Neural progenitor cell (in vitro differentiated cells): ENCODE measurements at places on chromosomes 4 and X. TPM values are rescaled to one million over a fixed set of nuclear protein-coding genes. Genes with fewer than 3 reads are reported as not detected.

DNA sequence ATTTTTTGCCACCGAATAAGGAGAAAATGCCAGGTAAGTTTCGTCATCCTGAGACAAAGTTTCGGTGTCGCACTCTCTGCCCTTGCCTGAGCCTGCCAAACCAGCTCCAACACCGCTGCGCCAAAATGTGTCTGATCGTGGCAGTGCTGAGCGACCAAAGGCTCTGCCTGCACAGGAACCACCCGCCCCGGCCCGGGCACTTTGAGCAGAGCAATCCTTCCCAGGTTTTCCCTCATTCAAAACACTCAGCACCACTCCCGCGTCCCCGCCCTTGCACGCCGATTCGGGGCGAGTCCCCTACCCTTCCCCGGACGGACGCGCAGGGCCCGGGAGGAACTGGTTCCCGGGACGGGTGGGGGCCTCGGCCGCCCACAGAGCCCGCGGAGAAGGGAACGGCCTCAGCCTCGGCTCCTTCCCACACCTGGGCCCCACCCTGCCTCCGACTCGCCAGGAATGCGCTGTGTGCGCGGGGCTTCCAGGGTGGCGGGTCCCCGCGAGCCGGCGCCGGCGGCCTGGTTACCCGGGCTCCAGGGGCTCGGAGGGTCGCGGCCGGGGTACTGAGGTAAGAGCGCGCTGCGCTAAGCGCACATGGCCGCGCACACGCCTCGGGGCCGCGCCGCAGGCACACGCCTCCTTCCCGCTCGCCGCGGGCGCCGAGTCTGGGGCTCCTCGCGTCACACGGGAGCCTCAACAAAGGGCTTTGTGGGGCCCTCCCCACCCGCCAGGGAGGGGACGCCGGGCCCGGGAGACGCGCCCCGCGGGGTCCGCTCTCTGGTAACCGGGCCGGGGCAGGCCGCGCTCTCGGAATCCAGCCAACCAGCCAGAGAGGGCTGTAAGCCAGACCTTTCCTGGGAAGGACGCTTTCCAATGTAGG is at the start of gene C4orf36:
Gene C4orf36, minus strand, starts transcription at position 661 of the 874 bp plus-strand sequence. CDS start 902 bp downstream, outside the sequence.
- no peaks in the 10 kb centered on the region for H3K36me3 ChIP-seq
- peak within 1 kb of the TSS; percentile 57 for H3K27ac ChIP-seq
- peaks cover 18% of the 10 kb centered on the region for H3K4me1 ChIP-seq

- H3K4me3 ChIP-seq: no peak overlapping the region
- no peak overlapping the region for H3K27ac ChIP-seq
- H3K27me3 ChIP-seq: no peaks in the 10 kb centered on the region
- H3K4me1 ChIP-seq: peaks cover 8% of the 10 kb centered on the region
Measured at GRCh38 chr4:17426222-17426621, 85.7 kb downstream of the QDPR start.

- H3K4me3 ChIP-seq: no peak overlapping the region
- no peaks in the 10 kb centered on the region for H3K27me3 ChIP-seq
- H3K27ac ChIP-seq: no peak overlapping the region
- no peaks in the 10 kb centered on the region for H3K36me3 ChIP-seq
Measured at GRCh38 chr4:128358231-128358912, 70.8 kb upstream of the PGRMC2 start.

DNA sequence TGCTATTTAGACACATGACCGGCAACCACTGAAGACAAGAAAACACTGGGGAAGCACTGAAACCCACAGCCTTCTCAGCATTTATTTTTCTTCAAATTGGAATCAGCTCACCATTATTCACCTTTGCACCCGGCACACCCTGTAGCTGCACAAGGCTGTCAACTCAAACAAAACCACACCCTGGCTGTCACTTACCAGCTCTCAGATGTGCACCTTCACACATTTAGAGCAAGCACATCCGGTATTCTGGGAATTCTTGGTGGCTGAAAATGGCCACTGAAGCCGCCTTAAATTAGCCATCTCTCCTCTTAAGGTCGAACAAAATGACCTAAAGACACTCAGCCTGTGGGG is 5.9 kb downstream of the ZFYVE28 start:
- H3K27ac ChIP-seq: no peak overlapping the region
- peaks cover 15% of the 10 kb centered on the region for H3K4me1 ChIP-seq
- H3K27me3 ChIP-seq: peaks cover 63% of the 10 kb centered on the region

DNA sequence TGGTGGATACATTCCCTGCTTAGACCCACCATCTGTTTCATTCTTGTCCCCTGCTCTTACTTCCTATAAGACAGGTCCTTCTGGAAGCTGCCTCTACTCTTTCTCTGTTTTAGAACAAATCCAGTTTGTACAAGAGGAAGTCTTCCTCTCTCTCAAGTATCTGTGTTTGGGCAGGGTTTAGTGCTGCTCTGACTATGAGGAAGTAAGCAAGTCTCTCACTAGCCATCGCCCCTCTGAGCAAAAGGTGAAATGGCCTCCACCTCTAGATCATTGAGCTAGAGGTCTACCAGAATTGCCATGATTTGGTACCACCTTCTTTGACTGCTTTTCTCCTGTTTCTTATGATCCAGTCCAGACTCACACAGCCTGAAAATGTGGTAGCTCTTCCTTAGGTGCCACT is 8.4 kb downstream of the BTK start:
- no peak overlapping the region for H3K4me3 ChIP-seq
- H3K27ac ChIP-seq: no peak overlapping the region
- no peaks in the 10 kb centered on the region for H3K27me3 ChIP-seq
- no peak for DNase-seq
- no peaks in the 10 kb centered on the region for H3K4me1 ChIP-seq

DNA sequence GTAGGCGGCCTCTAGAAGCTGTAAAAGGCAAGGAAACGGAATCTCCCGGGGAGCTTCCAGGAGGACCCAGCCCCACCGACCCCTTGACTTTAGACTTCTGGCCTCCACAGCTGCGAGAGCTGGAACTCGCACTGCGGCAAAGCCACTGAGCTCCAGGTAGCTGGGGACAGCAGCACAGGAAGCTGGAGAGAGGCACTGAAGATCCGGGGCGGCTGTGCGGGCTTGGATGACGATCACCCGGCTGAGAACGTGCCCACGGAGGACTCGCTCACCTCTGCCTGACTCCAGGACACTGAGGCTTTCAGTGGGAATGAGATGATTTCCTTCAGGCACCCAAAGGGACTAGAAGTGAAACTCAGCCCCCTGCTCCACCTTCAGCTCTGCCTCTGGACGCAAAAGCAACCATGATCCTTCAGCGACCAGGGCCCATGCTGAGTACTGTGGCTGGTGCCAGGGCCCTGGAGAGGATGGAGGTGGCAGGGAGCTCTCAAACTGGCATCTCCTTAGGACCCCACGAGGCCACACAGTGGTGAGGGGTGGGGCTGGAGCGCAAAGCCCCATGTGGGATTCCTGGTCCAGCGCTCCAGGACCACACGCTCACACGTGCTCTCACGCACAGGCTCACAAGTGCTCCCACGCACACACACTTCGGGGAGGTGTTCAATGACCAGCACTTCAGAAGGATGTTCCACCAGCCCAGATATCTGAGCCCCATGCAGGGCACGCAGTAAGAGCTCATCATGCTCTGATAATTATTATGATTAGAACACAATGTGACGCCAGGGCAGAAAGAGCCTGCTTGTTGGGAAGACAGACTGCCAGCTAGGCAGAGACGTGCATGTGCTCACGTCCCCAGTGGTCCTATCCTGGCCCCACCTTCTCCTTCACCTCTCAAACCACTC is 47.2 kb downstream of the ADRA2C start:
- no peaks in the 10 kb centered on the region for H3K36me3 ChIP-seq
- no peak for DNase-seq
- H3K4me3 ChIP-seq: no peak overlapping the region
- peaks cover 13% of the 10 kb centered on the region for H3K4me1 ChIP-seq
- H3K27me3 ChIP-seq: no peaks in the 10 kb centered on the region
- no peak overlapping the region for H3K27ac ChIP-seq

DNA sequence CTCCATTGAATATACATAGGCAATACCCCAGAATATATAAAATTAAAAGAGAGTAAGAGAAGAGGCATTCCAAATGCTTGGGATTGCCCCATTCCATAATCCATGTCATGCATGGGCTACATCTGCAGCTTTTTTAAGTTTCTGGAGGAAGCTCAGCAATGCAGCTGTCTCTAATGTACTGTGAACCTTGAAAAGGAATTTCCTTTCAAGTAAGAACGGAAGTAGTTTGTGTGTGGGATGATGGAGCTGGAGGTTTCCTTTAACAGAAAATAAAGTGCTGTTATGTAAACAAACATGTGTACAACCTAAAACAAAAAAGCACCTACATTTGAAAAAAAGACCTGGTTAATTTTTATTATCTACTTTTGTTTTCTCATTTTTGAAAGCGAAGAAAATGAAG is 303.5 kb downstream of the BMPR1B start:
- no peaks in the 10 kb centered on the region for H3K36me3 ChIP-seq
- no peak overlapping the region for H3K4me3 ChIP-seq
- peak; percentile 32 for DNase-seq
- no peaks in the 10 kb centered on the region for H3K27me3 ChIP-seq

- H3K36me3 ChIP-seq: no peaks in the 10 kb centered on the region
- H3K4me3 ChIP-seq: no peak overlapping the region
- no peaks in the 10 kb centered on the region for H3K27me3 ChIP-seq
- DNase-seq: no peak
Measured at GRCh38 chrX:152988536-152989291, 5.2 kb downstream of the PNMA5 start.

GRCh38 chr4:124290678-124291077 is 421.9 kb downstream of the ANKRD50 start:
- no peak overlapping the region for H3K4me3 ChIP-seq
- no peaks in the 10 kb centered on the region for H3K27me3 ChIP-seq
- H3K27ac ChIP-seq: no peak overlapping the region
- no peaks in the 10 kb centered on the region for H3K36me3 ChIP-seq
- no peak for DNase-seq

The TMEM271 gene
- total RNA-seq: not detected in 2 replicates

DNA sequence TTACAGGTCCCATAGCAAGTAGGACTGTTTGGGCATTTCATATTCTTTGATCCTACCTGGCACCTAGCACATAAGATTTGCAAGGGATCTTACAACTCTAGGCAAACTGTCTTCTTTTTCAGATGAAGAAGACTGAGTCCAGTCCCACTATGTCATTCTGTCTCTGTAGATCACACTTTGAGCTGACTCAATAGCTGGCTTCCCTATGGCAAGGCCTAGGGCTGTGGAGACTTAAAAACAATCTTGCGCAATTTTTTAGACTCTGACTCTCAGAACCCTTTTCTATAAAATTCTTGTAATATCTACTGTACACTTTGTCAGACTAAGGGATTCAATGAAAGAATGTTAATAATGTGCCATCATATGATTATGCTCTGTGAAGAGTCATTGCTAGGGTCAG is 26.7 kb downstream of the OTC start:
- no peak for DNase-seq
- H3K27ac ChIP-seq: no peak overlapping the region
- H3K27me3 ChIP-seq: no peaks in the 10 kb centered on the region
- H3K4me1 ChIP-seq: no peaks in the 10 kb centered on the region

DNA sequence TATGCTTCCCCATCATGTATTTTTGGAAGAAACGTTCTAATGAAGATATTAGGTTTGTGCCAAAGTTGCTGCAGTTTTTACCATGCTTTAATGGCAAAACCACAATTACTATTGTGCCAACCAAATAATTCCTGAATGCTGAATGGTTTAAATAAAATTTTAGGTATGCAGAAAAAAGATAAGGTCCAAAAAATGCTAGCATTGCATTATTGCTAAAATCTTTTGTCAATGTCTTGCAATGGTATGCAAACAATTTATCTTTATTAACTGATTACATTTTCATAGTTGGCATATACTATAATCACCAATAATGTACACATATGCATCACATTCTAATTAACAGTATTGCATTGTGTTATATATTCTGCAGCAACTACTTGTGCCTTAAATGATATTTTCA is 1657.4 kb upstream of the IGFBP7 start:
- no peaks in the 10 kb centered on the region for H3K27me3 ChIP-seq
- no peaks in the 10 kb centered on the region for H3K36me3 ChIP-seq

The AVPR2 gene
- total RNA-seq: not detected in 2 replicates

DNA sequence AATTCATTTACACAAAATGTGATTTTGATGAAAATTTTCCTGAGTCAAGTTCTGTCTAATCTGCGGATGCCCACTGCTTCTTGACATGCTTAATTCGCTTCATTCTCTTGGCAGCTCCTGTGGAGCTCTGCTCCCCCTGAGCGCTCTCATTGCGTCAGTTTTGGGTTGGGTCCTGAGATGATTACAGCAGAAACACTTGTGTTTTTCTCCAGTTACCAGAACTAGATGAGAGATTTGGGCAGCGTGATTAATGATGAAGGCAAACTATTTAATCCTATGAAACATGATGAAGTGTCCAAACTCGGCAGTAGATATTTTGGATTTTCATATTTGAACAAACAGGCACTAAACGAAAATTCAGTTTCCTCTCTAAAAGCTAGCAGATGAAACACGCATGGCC is 4.2 kb upstream of the CXCL1 start:
- H3K36me3 ChIP-seq: no peaks in the 10 kb centered on the region
- no peaks in the 10 kb centered on the region for H3K4me1 ChIP-seq
- DNase-seq: no peak
- H3K27me3 ChIP-seq: peaks cover 40% of the 10 kb centered on the region
- H3K27ac ChIP-seq: no peak overlapping the region

DNA sequence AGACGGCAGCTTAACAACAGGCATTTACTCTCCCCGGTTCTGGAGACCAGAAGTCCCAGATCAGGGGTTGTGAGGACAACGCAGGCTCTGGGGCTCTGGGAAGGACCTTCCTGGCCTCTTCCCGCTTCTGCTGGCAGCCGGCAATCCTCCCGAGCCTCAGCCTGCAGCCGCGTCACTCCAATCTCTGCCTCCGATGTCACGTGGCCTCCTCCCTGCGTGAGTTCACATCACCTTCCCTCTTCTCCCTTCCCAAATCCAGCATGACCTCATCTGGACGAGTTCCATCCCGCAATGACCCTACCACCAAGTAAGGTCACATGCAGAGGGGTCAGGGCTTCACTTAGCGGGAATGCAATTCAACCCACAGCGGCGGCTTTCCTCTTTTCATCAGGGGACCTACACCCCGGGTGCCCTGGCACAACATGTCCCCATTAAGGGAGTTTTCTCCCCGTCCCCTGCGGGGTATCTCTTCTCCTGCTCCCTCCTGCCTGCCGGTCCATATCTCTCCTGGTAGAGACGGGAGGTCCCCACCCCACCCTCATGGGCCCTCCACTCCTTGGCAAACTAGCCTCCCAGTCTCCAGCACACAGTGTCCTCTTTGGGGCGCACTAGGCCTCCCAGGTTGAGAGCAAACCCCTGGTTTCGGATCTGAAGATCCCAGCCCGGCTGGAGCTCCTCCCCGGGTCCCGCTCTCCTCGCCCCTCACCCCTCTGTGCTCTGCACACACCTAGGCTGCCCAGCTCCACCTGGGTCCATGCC is 25.5 kb downstream of the ABLIM2 start:
- H3K4me1 ChIP-seq: no peaks in the 10 kb centered on the region
- no peak for DNase-seq
- no peaks in the 10 kb centered on the region for H3K27me3 ChIP-seq
- H3K4me3 ChIP-seq: no peak overlapping the region
- no peak overlapping the region for H3K27ac ChIP-seq
- no peaks in the 10 kb centered on the region for H3K36me3 ChIP-seq

- H3K4me1 ChIP-seq: peaks cover 10% of the 10 kb centered on the region
- no peaks in the 10 kb centered on the region for H3K36me3 ChIP-seq
- no peak overlapping the region for H3K27ac ChIP-seq
- peak overlapping the region; percentile 86 for H3K4me3 ChIP-seq
Measured at GRCh38 chr4:41213625-41214135, 662 bp downstream of the APBB2 start.

- H3K36me3 ChIP-seq: no peaks in the 10 kb centered on the region
- DNase-seq: no peak
- no peak overlapping the region for H3K4me3 ChIP-seq
- H3K27me3 ChIP-seq: no peaks in the 10 kb centered on the region
Measured at GRCh38 chr4:123649250-123649644, 252.7 kb downstream of the SPRY1 start.
